ENCODE measurements at places on chromosomes 11 and 22.

DNA sequence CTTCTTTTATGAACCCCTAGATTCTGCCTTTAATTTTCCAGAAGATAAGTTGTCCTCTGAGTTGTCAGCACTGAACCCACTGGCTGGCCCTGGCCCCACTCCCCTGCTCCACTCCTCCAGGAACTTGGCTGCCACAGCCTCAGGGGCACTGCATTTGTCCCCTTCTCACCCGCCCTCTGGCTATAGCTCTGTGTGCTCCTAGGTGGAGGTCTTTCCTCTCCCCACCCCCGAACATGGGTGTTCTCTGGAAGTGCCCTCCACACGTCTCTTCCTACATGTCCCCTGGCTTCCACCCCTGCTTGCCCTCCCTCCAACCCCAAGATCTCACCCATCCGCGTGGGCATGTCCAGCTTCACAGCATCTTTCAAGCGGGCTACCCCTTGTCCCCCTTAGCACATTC is 137.7 kb upstream of the TEAD1 start:
- no peak for DNase-seq
- peaks cover 10% of the 10 kb centered on the region for H3K27me3 ChIP-seq
- no peaks in the 10 kb centered on the region for H3K36me3 ChIP-seq
- no peaks in the 10 kb centered on the region for H3K4me1 ChIP-seq

DNA sequence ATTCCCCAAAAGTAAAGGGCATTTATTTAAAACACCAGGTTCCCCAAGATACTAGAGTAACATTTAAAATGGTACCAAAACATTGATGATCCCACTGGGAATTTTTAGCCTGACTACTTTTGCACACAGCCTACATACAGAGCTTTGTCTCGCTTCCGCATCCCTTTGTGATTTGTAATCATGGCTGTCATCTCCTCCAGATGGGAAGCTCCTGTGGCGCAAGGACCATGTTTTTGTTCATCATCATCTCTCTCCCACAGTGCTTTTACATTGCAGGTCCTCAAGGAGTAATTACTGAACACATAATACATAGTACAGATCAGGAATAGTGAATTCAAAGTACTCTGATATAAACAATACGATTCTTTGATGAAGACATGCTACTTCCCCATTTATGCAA is 231.2 kb upstream of the MTNR1B start:
- H3K4me3 ChIP-seq = no peak overlapping the region
- H3K27ac ChIP-seq = no peak overlapping the region
- no peaks in the 10 kb centered on the region for H3K27me3 ChIP-seq

DNA sequence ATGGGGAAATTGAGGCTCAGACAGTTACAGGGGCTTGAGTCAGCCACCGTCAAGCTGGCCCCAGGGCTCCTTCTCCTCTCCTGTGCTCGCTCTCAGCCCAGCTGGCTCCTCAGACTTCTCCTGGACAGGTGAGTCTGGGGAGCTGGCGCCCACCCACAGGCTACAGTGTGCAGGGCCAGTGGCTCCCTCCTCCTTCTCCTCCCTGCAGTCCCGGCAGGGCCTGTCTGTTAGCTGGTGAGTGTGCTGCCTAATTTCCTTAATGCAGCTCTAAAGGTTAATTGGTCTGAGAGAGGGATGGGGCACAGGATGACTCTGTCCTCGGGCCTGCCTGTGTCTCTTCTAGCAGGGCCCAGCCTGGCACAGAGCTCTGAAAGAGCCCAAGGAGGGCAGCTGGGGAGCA is 31.7 kb downstream of the LMO1 start:
- peaks cover 2% of the 10 kb centered on the region for H3K27me3 ChIP-seq
- peaks cover 3% of the 10 kb centered on the region for H3K4me1 ChIP-seq
- no peak overlapping the region for H3K27ac ChIP-seq
- H3K4me3 ChIP-seq = no peak overlapping the region
- H3K36me3 ChIP-seq = no peaks in the 10 kb centered on the region

DNA sequence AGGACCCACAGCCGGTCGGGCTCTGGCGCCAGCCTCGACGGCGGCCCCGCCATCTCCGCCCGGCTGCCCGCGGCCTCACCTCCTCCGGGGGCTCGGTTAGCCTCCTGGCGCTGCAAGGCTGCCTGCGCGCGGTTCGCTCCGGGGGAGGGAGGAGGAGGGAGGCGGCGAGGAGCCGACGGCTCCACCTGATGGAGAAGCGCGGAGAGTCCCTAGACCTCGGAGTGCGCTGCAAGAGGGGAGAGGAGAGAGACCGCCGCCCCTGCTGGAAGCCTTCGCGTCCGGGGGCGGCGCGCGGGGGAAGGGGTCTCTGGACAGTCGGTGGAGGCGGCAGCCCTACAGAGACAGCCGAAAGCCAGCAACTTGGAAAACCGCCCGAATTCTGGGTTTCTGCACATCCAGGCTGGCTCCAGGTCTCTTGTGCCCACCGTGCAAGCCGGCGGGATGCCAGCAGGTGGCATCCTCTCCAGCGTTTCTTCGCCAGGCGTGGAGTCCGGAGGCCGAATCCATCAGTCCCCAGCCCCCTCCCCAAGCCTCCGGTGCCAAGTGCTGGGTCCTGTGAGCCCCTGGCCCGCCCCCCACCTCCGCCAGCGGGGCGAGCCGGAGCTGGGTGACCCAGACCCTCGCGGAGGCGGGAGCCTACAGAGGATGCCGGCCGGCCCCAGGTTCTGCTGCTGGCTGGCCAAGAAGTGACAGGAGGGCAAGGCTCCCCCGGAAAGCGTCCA is 2.9 kb upstream of the KIRREL3 start:
- H3K4me3 ChIP-seq = no peak overlapping the region
- no peak for DNase-seq
- no peak overlapping the region for H3K27ac ChIP-seq
- peaks cover 16% of the 10 kb centered on the region for H3K27me3 ChIP-seq

- peaks cover 13% of the 10 kb centered on the region for H3K4me1 ChIP-seq
- H3K27ac ChIP-seq = no peak overlapping the region
- H3K27me3 ChIP-seq = no peaks in the 10 kb centered on the region
- DNase-seq = no peak
These were observed 103.8 kb downstream of the GRIK4 start for GRCh38 chr11:120615391-120615790.

DNA sequence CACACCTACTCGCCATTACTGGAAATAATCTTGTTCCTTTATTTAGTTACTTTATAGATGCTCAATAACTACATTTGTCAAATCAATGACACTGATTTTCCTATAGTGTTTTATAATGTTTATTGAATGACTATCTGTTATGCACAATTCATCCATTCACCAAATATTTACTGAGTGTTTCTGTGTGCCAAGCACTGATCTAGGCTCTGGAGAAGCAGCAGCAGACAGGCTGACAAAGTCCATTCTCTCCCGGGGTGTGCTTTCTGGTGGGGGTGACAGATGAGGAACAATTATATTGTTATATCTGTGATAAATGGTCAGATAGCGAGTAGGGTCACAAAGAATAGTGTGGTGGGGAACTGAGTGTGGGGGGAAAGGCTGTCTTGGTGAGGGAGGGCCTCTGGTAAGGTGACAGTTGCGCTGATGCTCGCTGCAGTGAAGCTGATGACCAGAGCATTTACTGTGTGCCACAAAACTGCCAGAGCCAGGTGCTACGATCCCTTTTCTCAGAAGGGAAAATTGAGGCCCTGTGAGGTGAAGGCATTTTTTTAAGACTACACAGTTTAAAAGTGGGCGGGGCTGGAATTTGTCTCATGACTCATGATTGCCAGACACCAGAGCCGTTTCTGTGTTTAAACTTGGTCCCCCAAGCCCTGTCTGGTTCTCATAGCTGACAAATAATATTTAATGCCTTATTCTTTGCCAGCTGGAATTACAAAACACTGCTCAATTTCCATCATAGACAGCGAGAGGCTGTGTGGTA is 10.2 kb downstream of the PACS1 start:
- H3K27ac ChIP-seq = peak overlapping the region; percentile 99
- H3K36me3 ChIP-seq = peaks cover 16% of the 10 kb centered on the region
- H3K4me3 ChIP-seq = peak overlapping the region; percentile 91
- DNase-seq = no peak
- no peaks in the 10 kb centered on the region for H3K27me3 ChIP-seq
- peaks cover 58% of the 10 kb centered on the region for H3K4me1 ChIP-seq

DNA sequence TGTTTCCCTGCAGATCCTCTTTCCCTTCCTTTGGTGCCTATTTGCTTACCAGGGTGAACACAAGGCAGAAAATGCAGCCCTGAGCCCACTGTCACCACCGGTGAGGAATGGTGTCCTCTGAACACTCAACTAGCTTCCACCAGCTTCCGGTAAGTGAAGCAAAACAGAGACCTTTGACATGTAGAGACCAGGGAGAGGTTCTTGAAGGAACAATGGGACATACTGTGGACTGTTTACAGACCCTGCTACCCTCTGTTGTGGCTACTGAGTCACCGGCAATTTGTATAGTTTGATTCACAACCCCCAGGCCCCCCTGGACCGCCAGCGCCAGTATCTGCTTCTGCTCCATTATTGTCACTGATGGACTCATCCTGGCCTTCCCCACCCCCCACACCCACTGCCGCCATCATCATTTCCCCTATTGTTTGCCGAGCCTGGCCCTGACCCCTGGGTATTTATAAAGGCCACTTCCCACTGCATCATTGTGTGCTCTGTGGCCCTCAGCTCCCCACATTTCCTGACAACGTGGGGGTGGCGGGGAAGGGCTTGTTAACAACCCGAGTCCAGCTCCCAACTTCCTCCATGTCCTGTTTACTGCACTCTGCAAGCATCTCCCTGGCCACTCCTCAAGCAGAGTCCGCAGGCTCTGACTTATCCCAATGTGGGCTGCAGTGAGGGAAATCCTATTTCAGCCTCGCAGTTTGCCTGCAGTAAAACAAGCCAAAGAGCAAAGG is 252.9 kb downstream of the ETS1 start:
- H3K36me3 ChIP-seq = peaks cover 7% of the 10 kb centered on the region
- no peaks in the 10 kb centered on the region for H3K27me3 ChIP-seq
- no peak for DNase-seq
- peaks cover 41% of the 10 kb centered on the region for H3K4me1 ChIP-seq

- no peak overlapping the region for H3K27ac ChIP-seq
- no peak overlapping the region for H3K4me3 ChIP-seq
- no peaks in the 10 kb centered on the region for H3K4me1 ChIP-seq
- no peaks in the 10 kb centered on the region for H3K27me3 ChIP-seq
These were observed 110.3 kb downstream of the KCNQ1OT1 start for GRCh38 chr11:2589538-2589934.

GRCh38 chr11:29166306-29166705 is 850.5 kb downstream of the KCNA4 start:
- H3K4me1 ChIP-seq = no peaks in the 10 kb centered on the region
- no peak for DNase-seq
- no peaks in the 10 kb centered on the region for H3K27me3 ChIP-seq
- H3K27ac ChIP-seq = no peak overlapping the region
- H3K36me3 ChIP-seq = no peaks in the 10 kb centered on the region
- no peak overlapping the region for H3K4me3 ChIP-seq

- H3K27me3 ChIP-seq = peaks cover 6% of the 10 kb centered on the region
- H3K4me3 ChIP-seq = no peak overlapping the region
- H3K4me1 ChIP-seq = no peaks in the 10 kb centered on the region
These were observed 873 bp downstream of the GPHA2 start for GRCh38 chr11:64934682-64935358.

GRCh38 chr11:78228467-78228866 is 39.7 kb downstream of the USP35 start:
- H3K36me3 ChIP-seq = peaks cover 10% of the 10 kb centered on the region
- no peak overlapping the region for H3K4me3 ChIP-seq
- H3K27me3 ChIP-seq = no peaks in the 10 kb centered on the region
- no peak for DNase-seq

- H3K36me3 ChIP-seq = no peaks in the 10 kb centered on the region
- H3K27me3 ChIP-seq = peaks cover 12% of the 10 kb centered on the region
- DNase-seq = no peak
These were observed 367 bp upstream of the MMP11 start for GRCh38 chr22:23772315-23772648.

DNA sequence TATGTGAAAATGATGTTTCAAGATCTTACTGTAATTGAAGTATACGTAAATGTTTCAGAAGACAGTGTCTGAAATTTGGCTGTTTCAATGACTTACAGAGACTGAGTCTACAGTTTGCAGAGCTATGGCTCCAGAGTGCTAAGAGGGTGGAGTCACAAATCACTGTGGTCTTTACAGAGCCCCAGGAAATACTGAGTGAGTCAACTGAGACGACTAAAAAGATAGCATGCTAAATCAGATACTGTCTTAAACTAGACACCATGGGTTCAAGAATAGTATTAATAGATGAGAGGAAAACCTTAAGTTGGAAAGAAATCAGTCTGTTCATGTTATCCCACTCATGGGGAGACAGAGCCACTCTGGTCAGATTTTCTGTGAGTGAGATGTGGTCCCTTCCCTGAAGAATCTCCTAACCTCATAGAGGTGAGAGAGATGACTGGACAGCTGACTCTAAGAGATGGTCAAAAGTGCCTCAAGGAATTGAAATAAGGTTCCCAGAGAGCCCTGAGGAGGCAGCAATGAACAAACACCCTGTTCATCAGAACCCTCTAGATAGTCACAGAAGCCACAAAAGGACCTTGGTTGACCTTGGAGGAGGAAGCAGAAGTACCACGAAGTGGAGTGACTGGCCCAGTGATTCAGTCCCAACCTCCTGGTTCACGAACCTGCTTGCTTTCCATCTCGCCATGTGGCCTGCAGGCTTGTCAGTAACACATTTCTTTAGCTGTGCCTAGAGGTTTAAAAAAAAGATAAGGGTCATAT is 30.2 kb downstream of the C11orf91 start:
- peaks cover 8% of the 10 kb centered on the region for H3K27me3 ChIP-seq
- no peaks in the 10 kb centered on the region for H3K36me3 ChIP-seq
- no peak for DNase-seq

DNA sequence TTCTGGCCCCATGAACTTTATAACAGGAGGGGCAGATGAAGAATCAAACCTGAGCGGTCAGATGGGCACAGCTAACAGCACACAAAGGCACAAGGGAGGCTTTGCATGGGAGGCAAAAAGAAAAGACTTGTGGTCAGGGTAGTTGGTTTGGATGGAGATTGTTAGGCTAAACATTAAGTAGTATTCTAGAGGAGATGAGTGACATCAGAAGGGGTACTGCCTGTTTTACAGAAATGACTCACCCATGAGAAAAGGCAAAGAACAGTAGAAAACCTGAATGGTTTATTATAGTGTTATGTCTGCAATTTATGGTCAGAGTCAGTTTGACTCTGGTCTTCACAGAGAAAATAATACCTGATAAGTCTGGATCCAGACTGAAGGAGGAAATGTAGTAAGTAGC is 129.8 kb upstream of the KIRREL3 start:
- H3K4me3 ChIP-seq = no peak overlapping the region
- H3K27ac ChIP-seq = no peak overlapping the region
- peaks cover 2% of the 10 kb centered on the region for H3K27me3 ChIP-seq

GRCh38 chr22:46381142-46381541 is 45.6 kb downstream of the TRMU start:
- no peaks in the 10 kb centered on the region for H3K36me3 ChIP-seq
- H3K27me3 ChIP-seq = no peaks in the 10 kb centered on the region
- no peak overlapping the region for H3K4me3 ChIP-seq
- no peak overlapping the region for H3K27ac ChIP-seq

GRCh38 chr11:118621784-118622375 is 14.5 kb downstream of the PHLDB1 start:
- H3K4me3 ChIP-seq = peak overlapping the region; percentile 37
- peaks cover 18% of the 10 kb centered on the region for H3K27me3 ChIP-seq
- no peak overlapping the region for H3K27ac ChIP-seq
- peaks cover 6% of the 10 kb centered on the region for H3K4me1 ChIP-seq
- no peaks in the 10 kb centered on the region for H3K36me3 ChIP-seq
- peak; percentile 29 for DNase-seq

- H3K4me1 ChIP-seq = peaks cover 19% of the 10 kb centered on the region
- peak overlapping the region; percentile 89 for H3K27ac ChIP-seq
- H3K4me3 ChIP-seq = peak overlapping the region; percentile 84
- H3K36me3 ChIP-seq = peaks cover 3% of the 10 kb centered on the region
- no peak for DNase-seq
- H3K27me3 ChIP-seq = peaks cover 19% of the 10 kb centered on the region
These were observed 8.0 kb downstream of the TMEM86A start for GRCh38 chr11:18706330-18707243.

Measured in activated naive CD8-positive, alpha-beta T cell treated with anti-CD3 and anti-CD28 coated beads, Interleukin-2, amount 10 ng/mL, durations not matched to agents 7 days and 5 days (primary cell).